ENCODE measurements at places on chromosomes 4 and X.

GRCh38 chrX:150872773-150873336 lies 25.6 kb downstream of the CD99L2 start:
- no peak for DNase-seq

- no peak for DNase-seq
Observed at GRCh38 chr4:86007042-86007441, 352.8 kb downstream of the MAPK10 start.

GRCh38 chrX:104098151-104098808 lies 14.0 kb upstream of the ZCCHC18 start:
- DNase-seq = peak; percentile 86

- peak; percentile 69 for DNase-seq
Observed at GRCh38 chrX:150649096-150649870, 43.9 kb upstream of the MTMR1 start.

DNA sequence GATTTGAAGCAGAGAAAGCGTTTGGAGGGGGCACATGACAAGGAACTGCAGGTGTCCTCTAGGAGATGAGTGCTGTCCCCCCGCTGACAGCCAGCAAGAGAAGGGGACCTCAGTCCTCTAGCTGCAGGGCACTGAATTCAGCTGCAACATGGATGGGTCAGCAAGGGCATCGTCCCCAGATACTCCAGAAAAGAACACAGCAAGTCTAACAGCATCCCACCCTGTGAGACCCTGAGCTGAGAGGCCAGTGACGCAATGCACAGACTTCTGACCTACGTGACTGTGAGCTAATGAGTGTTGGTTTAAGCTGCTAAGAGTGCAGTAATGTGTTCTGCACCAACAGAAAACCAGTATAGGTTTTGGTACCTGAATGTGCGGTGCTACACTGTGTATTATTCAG lies 11.6 kb upstream of the CENPVL2 start:
- no peak for DNase-seq

- DNase-seq = no peak
Observed at GRCh38 chr4:97270051-97270450, 873.2 kb downstream of the STPG2 start.

GRCh38 chr4:26938516-26938915 lies 77.9 kb downstream of the STIM2 start:
- no peak for DNase-seq

GRCh38 chrX:24173115-24173847 lies 23.8 kb downstream of the ZFX start:
- DNase-seq = no peak

DNA sequence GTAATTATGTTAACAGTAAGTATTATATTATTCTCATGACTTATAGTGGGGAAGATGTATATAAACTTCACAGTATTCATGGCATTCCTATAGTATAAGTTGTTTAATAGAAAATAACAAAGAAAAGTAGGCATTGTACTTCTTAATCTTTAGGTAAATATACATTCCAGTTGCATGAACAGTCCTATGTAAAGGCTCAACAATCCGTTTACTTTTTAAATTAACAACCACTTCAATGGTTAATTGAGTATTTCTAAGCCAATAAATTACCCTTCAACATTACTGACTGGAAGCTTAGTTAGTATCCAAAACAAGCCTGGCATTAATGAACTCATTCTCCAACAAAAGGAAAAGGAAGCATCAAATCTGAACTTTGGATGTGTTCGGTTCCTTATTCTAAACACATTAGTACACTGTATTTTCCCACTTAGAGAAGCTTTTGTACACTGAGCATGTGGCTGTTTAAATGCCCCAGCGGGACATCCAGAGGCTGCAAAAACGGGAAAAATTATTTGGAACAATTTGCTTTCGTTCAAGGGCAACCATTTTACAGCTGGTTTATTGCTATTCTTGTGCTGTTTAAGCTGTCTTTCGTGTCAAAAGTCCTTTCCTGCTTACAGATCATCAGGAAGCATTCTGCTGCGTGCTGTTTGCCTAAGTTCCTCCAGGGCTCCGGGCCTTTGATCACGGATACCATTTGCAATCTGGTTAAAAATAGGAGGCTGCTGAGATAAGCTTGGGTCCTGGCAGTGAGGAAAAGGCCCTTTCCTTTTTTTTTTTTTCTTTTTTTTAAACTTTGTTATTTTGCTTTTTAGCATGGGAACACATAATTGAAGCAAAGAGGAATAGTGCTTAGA lies 460.3 kb downstream of the SPRY1 start:
- DNase-seq = peak; percentile 69

DNA sequence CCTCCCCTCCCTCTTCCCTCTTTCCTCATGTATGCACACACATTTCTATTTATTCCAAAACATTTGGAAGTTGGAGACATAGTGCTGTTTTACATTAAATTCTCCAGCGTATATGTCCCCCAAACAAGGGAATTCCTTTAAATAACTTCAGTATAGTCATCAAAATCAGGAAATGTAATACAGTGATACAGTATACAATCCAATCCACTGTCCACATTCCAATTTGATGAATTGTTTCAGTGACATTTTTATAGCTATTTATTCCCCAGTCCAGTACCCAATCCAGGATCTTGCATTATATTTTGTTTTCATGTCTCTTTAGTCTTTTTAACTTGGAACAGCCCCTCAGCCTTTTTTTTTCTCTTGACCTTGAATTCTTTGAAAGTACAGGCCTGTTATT lies 233.0 kb downstream of the DKK2 start:
- DNase-seq = peak; percentile 13

- DNase-seq = peak; percentile 74
Observed at GRCh38 chr4:67575232-67576058, 16.9 kb downstream of the STAP1 start.

GRCh38 chrX:11465648-11466411 lies 172.6 kb downstream of the AMELX start:
- no peak for DNase-seq

GRCh38 chr4:90093526-90093925 lies 33.7 kb upstream of the CCSER1 start:
- no peak for DNase-seq

DNA sequence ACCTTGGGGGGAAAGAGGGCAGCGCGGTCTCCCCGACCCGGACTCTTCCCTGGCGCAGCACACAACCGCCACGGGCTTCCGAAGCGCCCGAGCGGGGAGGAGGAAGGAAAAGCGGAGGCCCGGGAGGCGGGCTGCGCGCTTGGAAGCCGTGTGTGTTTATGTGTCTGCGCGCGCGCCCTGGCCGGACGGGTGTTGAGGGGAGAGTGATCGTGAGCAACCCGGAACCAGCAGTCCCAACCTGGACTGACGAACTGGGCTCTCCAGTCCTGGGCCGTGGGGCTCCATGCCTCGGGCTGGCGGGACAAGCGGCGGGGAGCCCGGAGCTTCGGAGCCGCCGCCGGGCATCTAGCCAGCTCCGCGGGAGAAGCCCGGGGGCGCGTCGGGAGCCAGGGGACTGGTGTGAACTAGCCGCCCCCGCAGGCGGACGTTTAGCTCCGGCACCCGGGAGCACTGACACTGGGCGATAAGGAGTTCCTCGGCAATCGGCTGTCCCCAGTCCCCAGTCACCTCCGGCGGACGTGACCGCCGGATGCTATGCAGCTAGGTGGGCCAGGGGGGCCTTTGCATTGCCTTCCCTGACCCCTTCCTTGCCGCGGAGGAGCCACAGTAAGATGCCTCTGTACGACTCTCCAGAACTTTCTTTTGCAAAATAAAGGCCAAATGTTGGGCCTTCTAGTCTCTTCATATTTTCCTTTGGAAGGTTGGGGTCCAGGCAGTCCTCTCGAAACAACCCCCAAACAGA lies 74.8 kb upstream of the BCOR start:
- DNase-seq = peak; percentile 65

GRCh38 chr4:88333741-88334405 lies 44.8 kb upstream of the HERC6 start:
- peak; percentile 36 for DNase-seq

GRCh38 chrX:115584696-115585095 lies 23.7 kb downstream of the PLS3 start:
- DNase-seq = peak; percentile 56

DNA sequence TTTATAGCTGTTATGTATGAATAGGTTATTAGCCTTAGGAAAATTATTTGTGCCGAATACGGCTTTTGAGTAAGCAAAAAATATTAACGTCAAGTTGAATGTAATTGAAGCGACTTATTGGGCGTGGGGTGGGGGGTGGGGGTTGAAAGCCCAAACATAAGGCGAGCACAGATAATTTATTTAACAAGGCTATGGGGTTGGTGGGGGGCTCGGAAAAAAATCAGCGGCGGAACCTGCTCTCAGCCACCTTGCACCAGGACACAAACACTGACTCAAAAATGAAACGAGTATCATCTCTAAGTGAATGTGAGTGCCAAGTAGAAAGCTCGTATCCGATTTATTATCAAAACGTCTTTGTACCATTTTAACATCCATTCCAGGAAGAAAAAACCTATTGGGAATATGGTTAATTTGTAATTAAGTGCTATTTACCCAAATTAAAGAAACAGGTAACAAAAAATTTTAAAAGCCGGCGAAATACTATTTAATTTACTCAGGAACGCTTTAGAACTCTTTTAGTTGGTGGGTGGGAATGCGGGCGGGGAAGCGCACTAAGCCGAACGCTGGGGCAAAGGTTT lies 902 bp upstream of the LARP1B start:
- peak; percentile 26 for DNase-seq

- DNase-seq = no peak
Observed at GRCh38 chr4:95402299-95402698, 146.5 kb downstream of the UNC5C start.

DNA sequence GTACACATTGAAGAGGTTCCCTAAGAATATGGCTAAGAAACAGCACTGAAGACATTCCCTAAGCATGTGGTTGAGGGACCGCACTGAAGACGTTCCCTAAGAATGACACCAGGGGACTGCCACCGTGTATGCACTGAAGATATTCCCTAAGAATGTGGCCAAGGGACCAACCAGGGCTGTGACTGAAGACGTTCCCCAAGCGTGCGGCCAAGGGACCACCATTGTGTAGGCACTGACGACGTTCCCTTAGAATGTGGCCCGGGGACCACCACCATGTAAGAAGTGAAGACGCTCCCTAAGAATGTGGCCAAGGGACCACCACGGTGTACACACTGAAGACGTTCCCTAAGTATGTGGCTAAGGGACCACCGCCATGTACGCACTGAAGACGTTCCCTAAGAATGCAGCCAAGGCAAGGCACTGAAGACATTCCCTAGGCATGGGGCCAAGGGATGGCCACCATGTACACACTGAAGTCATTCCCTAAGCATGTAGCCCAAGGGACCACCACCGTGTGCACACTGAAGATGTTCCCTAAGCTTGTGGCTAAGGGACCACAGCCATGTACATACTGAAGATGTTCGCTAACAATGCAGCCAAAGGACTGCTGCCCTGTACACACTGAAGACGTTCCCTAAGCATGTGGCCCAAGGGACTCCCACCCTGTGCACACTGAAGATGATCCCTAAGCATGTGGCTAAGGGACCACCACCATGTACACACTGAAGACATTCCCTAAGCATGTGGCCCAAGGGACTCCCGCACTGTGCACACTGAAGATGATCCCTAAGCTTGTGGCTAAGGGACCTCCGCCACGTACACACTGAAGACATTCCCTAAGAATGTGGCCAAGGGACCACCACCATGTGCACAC lies 22.0 kb downstream of the DHRSX start:
- no peak for DNase-seq

- DNase-seq = no peak
Observed at GRCh38 chrX:42497356-42497755, 280.6 kb downstream of the PPP1R2C start.

GRCh38 chr4:81454948-81455347 lies 16.8 kb downstream of the RASGEF1B start:
- no peak for DNase-seq

DNA sequence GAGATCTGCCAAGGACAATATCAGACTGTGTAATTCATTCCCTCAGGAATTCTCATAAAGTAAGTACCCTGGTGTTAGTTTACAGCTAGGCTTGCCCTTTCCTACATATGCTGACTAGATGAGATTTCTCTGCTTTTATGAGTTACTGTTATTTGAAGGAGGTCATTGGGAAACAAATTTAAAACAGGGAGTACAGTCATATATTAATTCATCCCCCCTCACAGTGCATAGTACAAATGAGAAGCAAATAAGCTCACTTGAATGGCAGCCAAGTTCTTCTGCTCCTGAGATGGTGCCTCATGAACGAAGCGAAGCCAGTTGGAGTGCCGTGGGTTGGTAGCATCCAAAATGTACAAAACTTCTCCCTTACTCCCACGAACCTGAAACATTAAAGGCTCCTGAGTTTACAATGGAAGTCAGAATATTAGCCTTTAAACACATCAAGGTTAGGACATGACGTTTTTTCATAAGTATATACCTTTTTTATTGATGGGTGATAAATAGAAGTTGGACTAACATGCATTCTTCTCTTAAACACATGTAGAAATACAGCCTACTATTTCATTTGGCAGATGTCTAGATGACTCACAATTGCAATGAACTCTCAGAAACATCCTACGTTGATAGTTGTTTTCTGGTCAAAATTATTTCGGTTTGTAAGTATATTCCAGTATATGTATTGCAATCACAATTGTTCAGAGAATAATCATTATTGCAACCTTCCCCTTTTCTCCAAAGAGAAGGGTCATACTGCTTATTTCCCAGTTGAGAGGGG lies 69.2 kb downstream of the PRDM5 start:
- DNase-seq = peak; percentile 54

GRCh38 chr4:27206009-27206408 lies 345.4 kb downstream of the STIM2 start:
- DNase-seq = no peak

GRCh38 chr4:3315566-3315965 lies 22.7 kb downstream of the RGS12 start:
- no peak for DNase-seq

- DNase-seq = no peak
Observed at GRCh38 chrX:1493877-1494510, 41.3 kb upstream of the ASMTL start.

DNA sequence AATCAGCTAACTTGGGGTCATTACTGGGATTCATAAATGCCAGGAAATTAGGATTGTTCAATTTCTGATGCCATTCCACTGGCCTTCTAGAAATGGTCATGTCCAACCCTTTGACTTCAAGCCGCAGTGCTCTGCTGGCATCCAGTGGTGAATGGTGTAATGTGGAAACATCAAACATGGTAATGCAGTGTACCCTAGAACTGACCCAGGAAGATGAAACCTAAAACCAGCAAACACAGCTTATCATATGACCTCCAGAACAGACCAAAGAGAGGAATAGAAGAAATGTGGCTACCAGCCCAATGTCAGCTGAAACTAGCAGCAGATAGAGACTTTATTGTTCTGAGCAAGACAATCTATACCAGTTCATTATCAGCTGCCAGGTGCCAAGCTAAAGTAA lies 13.8 kb downstream of the CXCL13 start:
- DNase-seq = peak; percentile 45

- no peak for DNase-seq
Observed at GRCh38 chrX:132508834-132509233, 20.0 kb upstream of the MBNL3 start.

Data from choroid plexus epithelial cell (primary cell).